Smooth muscle cell of the brain vasculature (primary cell): ENCODE measurements at places on chromosomes 1 and 21.

DNA sequence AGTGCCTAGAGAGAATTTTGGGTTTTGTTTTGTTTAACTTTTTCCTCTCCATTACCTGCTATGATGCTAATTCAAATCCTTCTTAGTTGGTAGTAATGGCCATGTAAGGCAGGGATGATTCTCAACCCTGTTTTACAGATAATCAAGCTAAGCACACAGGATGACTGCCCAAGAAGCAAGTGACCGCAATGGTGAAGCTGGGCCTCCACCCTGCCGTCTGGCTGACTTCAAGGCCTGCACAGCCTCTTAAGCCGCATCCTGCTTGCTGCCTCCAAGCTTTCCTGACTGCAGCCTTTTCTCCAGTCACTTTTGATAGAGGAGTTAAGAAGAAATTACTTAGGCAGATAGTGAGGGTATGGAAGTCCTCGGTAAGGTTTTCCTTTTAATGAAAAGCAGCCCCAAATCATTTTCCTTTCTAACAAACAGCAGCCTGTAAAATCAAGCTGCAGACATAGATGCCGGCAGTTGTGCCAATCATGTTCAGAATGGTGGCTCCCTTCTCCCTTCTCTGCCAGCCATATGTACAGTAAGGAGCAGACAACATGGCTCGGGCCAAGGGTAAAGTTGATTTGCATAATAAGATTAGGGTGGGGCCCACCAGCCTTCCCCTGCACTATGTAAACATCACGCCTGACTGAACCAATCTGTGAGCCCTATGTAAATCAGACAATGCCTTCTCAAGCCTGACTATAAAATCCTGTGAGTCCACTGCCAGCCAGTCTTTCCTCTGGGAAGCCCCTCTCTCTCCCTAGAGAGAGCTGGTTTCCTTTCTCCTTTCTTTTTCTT lies 8.8 kb upstream of the CTBS start:
- no peak for DNase-seq

- DNase-seq = no peak
Observed at GRCh38 chr1:88462488-88463261, 221.4 kb upstream of the PKN2 start.

DNA sequence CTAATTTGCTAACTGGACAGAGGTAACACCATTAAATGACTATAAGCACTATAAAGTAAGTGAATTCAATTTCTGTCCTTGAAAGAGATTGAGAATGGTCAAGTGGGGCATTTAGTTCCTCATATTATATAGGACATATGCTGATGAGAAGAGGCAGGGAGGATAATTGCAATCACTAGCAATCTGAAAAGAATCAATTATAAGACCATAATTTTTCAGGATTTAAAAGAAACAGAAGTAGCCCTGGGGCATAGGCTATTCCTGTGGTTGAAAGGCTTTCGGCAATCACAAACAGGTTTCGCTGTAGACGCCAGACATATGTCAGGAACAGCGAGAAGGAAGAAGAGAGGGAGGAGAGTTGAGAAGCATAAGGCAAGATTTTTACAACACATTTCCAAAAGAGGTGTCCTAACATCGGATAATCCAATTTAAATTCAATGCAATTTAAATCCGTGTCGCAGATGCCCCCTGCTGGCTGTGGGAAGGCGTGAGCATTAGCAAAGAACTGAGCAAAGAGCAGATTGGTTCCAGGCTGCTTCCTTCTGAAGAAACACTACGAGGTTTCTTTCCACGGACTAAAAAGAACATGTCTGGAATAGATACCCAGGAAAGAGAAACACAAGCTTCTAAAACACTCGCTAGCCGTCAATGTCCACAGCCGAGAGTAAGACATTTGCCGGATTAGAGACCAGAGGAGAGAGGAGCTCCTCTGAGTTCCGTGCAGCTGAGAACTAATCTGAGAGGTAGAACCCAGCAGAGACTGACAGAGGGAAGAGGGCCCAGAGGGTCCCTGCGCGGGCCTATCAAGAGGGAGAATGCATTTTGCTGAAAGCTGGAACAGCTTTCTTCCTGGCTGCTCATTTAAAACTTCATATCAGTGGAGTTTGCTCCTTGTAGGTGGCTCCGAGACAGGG lies 27.9 kb downstream of the RGS5 start:
- DNase-seq = no peak

- no peak for DNase-seq
Observed at GRCh38 chr1:40386359-40386723, 12.8 kb downstream of the SMAP2 start.

DNA sequence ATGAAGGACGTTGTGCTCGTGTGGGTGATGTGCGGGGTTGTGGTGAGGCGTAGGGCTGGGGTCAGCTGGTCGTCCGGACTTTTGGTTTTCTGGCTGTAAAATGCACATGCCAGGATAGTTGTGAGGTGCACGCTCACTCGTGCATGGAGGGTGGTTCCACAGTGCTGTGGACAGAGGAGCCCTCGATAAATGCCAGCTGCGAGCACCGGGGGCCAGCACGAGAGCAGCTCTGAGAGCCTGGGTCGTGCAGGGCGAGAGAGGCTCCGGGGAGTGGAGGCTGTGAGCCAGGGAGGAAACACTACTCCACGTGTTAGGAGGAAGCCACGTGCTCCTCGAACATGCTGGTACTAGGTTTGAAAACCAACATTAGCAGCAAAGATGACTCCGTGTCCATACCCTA lies 39.4 kb downstream of the COL18A1 start:
- DNase-seq = no peak

DNA sequence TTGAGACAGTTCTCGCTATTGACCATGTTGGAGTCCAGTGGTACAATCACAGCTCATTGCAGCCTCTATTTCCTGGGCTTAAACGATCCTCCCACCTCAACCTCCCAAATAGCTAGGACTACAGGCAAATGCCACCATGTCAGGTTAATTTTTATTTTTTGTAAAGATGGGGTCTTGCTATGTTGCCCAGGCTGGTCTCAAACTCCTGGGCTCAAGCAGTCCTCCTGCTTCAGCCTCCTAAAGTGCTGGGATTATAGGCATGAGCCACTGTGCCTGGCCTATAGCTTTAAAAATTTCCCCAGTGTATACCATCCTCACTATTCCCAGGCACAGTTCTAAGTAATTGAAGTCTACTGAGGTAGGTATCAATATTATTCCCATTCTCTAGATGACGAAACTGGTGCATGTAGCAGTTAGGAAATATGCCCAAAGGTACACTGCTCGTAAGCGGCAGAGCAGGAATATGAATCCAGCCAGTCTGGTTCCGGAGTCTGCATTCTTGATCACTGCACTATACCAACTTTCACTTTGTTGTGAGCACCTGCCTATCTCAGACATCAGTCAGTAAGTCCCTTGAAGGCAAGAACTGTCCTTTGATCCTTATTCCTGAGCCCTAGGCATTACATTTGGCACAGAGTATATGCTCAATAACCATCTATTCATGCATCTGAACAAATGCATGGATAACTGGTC lies 11.5 kb upstream of the SRP9 start:
- DNase-seq = no peak

DNA sequence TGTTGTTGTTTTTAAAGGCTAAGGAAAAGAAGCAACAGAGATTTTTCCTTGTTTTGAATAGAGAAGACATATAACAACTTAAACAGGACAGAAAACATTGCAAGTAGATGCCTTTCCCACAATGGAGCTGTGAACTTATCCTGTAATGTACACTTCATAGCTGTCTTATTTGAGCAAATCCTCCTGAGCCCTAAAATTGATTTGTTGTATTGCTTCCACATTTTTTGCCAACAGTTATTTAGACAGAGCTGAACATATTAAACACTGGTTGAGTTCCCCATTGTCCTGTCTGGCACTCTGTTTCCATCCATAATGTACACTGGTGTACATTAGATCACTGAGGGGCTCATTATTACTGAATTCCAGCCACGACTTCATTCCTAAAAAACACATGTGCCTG lies 32.2 kb downstream of the CACHD1 start:
- DNase-seq = no peak

GRCh38 chr1:113957984-113958383 lies 21.3 kb upstream of the OLFML3 start:
- no peak for DNase-seq

GRCh38 chr1:20317471-20317870 lies 26.8 kb downstream of the VWA5B1 start:
- DNase-seq = no peak

DNA sequence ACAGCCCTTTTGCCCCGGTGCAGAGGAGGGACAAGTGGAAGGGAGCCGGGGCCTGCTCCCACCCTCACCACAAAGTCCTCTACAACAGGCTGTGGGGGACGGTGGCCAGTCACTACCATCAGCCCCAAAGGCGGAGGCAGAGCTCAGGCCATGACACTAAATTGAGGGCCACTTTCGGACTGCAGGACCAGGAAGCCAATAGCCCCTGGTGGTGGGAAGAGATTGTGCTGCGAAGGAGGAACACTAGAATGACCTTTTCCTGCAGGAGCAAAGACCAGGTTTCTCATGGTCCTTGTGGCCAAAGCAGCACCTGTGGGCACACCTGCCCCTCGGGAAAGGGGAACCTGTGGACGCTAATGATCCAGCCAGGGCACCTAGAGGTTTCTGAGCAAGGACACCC lies 30.3 kb downstream of the ACTA1 start:
- DNase-seq = no peak

DNA sequence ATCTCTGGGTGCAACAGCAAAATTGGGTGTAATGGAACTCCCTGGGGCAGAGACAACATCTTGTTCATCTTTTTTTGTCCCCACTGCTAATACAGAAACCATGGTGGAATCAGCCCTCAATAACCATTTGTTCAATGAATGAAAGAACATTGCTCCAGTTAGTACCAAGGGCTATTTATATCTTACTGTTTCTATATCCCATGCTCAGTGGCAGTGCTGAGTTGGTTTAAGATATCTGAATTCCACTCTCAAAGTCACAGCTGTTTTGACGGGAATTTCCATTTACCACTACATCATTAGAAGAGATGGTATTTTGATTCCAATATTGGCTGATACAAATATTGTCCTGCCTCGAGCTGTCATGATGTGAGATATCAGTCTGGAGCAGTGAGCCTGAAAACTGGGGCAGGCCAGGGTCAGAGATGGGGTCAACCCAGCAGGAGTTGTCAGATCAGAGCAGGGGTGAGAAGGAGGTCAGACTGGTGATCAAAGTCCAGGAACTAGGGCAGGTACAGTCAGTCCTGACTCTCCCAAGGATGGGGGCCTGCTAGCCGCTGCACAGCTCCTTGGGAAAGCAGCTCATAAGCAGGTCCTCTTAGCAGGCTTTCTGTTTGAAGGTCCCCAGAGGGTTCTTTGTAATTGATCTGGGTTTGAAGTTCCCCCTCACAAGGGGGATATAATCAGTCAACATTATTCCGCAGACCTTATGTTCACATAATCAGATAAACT lies 5.8 kb upstream of the PHC2 start:
- DNase-seq = no peak

DNA sequence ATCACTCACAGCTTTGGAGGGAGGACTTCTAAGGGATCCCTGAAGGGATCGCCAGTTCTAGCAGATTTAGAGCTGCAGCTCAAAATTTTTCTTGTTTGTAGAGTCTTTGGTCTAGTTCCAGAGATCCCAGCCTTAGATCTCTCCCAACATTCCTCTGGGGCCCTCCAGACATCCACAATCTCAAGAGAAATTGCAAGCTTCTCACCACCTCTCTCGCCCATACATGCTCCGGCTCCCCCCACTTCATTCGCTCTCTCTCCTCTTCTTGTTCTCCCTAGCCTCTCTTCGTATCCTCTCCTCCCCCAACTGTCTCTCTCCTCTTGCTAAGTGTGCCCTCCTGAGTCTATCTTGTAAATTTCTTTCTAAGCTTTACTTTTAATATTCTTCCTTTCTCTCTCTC lies 15.1 kb upstream of the TUT4 start:
- DNase-seq = no peak

- DNase-seq = no peak
Observed at GRCh38 chr1:192660613-192661012, 24.7 kb downstream of the RGS13 start.

DNA sequence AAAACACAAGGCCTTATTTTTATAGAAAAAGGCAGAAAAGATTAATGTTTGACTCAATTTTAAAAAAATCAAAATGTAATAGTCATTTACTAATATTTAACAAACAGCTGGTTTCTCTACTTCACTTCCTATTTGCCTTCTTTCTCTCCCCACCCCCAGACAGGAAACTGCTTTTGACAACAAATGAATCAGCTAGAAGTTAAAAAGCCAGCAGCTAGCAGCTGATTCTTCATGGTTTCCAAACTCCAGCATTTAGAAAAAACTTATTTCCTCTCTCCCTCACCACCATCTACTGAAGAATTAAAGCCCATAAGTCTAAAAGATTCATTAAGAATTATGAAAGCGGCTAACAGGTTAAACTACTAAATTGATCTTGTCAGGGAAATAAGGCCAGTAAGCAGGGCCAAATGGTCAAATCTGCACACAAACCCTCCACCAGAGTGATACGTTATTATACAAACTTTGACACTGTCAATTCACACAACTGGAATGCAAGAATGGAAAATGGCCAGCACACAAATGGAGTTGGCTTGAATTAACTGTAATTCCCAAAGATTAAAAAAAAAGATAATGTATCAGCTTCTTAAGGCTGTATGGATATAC lies 4.0 kb downstream of the WDR26 start:
- DNase-seq = no peak

GRCh38 chr1:210358626-210359025 lies 29.9 kb downstream of the HHAT start:
- no peak for DNase-seq

DNA sequence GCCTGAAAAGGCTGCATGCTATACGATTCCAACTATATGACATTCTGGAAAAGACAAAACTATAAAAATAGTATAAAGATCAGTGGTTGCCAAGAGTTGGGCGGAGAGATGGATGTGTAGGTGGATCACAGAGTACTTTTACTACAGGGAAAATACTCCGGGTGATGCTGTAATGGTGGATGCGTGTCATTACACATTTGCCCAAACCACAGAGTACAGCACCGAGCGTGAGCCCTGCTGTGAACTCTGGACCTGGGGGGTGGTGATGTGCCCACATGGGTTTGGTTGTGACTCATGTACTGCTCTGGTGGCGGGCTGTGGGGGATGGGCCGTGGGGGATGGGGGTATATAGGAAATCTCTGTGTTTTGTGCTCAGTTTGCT lies 162.7 kb upstream of the COL6A1 start:
- no peak for DNase-seq

- DNase-seq = no peak
Observed at GRCh38 chr1:199135901-199136300, 497.1 kb downstream of the PTPRC start.

GRCh38 chr1:183029591-183030000 lies 6.4 kb downstream of the LAMC1 start:
- DNase-seq = no peak

- peak; percentile 67 for DNase-seq
Observed at GRCh38 chr21:45470773-45471524, 66.0 kb downstream of the COL18A1 start.

DNA sequence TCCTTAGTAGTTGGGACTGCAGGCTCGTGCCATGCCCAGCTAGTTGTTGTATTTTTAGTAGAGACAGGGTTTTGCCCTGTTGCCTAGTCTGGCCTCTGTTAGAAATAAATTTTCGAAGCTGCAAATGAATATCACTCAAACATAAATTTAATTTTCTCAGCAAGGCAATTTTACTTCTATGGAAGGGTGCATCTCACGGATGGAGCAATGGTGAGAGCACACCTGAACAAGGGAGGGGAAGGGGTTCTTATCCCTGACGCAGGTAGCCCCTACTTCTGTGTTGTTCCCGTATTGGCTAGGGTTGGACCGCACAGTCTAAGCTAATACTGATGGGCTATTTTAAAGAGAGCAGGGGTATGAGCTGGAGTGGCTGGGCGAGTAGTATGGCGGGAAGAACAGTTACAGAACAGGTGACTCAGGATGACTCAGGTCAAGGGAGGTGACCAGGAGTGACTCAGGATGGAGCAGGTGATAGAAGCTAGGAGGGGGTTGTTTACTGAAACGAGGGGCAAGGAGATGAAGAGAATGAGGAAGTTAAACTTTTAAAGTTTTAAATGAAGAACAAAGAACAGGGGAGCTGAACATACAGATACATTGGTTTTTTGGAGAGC lies 7.5 kb downstream of the MDM4 start:
- DNase-seq = no peak
